Omental fat pad (tissue), 4 donors: ENCODE measurements at places on chromosomes 1 and 21. TPM values are rescaled to one million over a fixed set of nuclear protein-coding genes. Genes with fewer than 3 reads are reported as not detected.

The KRTAP12-2 gene
- total RNA-seq, result not detected

The WDTC1 gene
- 24.8 TPM for total RNA-seq

The WNT3A gene
- total RNA-seq, result not detected

The FAM151A gene
- not detected for total RNA-seq

The IFI6 gene
- total RNA-seq, result 85.4 TPM

The TGFBR3 gene
- total RNA-seq, result 104 TPM

The GJA5 gene
- 14.2 TPM for total RNA-seq

The NTRK1 gene
- 1.6 TPM for total RNA-seq

The KIF14 gene
- total RNA-seq, result 0.28 TPM

The LCE2C gene
- total RNA-seq, result not detected

GRCh38 chr1:203461717-203462116 is 13.9 kb upstream of the PRELP start:
- no peak for DNase-seq

GRCh38 chr1:109620841-109621286 is 1.2 kb downstream of the AMPD2 start:
- peak; percentile 86 for DNase-seq

DNA sequence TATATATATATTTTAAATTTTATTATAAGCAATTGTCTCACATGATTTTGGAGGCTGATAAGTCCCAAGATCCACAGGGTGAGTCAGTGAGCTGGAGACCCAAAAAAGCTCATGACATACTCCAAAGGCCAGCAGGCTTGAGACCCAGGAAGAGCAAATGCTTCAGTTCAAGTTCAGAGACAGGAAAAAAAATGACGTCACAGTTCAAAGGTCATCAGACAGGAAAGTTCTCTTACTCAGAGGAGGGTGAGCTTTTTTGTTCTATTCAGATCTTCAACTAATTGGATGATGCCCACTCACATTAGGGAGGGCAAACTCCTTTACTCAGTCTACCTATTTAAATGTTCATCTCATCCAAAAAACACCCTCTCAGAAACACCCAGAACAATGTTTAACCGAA is 18.2 kb downstream of the RXRG start:
- DNase-seq, result no peak

- DNase-seq, result no peak
Measured at GRCh38 chr1:193543259-193543658, 356.8 kb upstream of the B3GALT2 start.

GRCh38 chr1:201450721-201451291 is 18.2 kb downstream of the PHLDA3 start:
- DNase-seq, result no peak

GRCh38 chr1:187383366-187383765 is 554.6 kb downstream of the PLA2G4A start:
- no peak for DNase-seq

- no peak for DNase-seq
Measured at GRCh38 chr21:40569357-40569756, 277.6 kb downstream of the DSCAM start.

DNA sequence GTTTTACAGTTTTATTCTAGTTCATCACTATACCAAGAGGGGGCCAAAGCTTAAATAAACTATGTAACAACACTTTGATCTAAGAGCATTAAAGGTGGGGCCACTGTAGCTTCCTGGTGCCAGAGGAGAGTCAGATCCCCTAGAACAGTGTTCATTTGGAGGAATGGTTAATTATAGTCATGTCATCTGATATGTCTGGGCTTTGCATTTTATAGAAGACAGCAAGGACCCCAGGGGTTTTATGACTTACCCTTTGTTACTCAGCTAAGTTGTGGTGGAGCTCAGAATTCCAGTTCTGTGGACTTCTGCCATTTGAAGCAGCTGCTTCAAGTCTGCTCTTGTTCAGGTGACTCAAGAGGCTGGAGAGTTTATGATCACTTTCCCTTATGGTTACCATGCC is 16.7 kb downstream of the KDM4A start:
- no peak for DNase-seq

DNA sequence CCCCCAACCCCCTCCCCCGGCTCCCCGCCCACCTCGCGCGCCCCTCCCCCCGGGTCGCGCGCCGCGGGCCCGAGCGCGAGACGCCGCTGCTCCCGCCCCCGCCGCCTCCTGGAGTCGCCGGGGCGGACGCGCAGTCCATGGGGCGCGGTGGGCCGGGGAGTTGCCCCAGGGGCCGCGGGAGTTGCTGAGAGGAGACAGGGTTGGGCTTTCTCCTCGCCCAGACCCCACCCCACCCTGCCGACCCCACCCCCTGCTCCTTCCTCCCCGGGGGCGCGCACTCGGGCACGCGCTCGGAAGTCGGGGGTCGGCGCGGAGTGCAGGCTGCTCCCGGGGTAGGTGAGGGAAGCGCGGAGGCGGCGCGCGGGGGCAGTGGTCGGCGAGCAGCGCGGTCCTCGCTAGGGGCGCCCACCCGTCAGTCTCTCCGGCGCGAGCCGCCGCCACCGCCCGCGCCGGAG is at the start of gene LAMC1:
Gene LAMC1, plus strand, starts transcription at position 275 of the 455 bp plus-strand sequence. CDS start 297 bp downstream, outside the sequence.
- DNase-seq, result peak; percentile 25

GRCh38 chr1:158177700-158178450 is 2.8 kb upstream of the CD1D start:
- DNase-seq, result peak; percentile 75

DNA sequence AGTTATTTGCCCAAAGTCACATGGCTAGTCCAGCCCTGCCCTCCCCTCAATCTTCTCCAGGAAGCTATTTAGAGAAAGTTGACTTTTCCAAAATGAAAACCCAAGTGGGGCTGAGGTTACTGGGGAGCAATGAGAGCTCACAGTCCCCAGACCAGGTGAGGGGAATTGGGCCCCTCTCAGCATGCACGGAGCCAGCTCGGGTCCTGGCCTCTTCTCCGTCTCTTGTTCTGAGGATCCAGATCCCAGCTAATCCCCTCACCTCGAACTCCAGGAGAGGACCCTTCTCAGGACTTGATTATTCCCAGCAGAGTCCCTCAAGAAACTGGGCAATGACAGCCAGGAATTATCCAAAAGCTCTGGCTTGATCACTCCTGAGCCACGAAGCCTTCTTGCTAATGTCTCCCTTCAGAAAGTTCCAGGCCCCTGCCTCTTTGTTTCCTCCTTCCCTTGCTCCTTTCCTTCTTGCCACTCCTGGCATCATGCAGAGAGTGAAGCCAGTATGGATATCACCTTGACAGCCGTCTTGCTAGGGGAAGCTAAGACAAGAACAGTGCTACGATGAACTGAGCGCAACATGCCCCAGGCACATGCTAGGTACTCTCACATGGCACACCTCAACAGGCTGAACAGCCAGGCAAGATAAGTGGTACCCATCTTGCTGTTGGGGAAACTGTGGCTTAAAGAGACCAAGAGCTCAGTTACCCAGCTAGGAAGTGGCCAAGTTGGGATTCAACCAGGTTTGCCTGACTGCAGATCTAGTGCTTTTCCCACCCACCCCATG is 51.9 kb downstream of the KLHDC7A start:
- no peak for DNase-seq

DNA sequence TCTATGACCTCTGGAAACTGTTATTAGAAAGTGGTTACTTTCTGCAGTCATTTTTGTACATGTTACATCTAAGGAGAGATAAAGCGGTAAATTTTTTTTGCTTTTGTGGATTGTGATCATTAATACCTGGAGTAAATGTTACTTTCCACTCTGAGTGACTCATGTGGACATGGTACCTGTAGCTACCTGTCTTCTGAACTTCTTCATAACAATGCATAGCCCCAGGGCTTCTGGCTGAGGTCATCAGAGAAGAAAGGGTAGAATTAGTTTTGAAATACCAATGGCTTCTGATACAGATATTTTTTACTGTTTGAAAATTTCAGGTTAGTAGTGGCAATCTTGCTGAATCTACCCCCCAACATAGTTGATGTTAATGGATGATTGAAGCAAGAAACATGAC is 489.3 kb downstream of the RWDD3 start:
- DNase-seq, result no peak

DNA sequence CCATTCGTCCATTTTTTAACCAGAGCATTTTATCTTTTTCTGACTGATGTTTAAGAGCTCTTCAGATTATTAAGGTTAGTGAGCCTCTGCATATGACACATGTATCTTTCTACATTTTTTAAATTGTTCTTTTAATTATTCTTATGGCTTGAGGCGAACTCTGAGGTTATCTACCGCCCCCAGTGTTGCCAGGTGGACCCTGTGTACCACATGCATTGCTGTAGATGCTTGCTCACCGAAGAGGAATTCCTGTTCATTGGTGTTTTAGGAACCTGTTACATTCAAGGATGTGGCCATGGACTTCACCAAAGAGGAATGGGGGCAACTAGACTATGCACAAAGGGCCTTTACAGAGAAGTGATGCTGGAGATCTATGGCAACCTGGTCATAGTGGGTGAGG is 31.8 kb downstream of the ZNF684 start:
- DNase-seq, result no peak

- peak; percentile 56 for DNase-seq
Measured at GRCh38 chr1:59750328-59751003, 64.3 kb upstream of the HOOK1 start.

DNA sequence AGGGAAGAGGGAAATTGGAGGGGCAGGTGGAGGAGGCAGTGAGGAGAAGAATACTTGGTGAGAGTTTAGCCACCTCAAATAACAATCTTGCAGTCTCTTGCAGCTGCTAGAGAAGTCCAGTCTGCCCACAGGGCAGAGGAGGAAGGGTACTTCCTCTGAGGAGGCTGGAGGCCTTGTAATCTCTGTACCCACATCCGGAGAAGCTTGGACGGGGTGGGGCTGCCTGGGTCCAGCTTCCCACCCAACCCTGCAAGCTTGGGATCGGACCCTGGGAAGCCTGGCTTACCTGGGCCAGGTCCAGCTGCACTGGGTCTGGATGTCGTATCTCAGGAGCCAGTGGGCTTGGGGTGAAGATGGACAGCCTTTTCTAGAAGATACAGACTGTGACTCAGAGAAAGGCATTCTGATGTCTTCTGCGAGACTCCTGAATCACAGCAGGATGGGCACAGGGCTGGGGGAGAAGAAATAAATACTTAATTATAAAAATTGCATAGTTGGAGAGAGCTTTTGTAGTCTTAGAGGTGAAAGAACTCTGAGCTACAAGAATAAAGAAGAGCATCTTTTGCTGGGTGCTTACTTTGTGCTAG is 111.8 kb upstream of the JUN start:
- DNase-seq, result no peak

DNA sequence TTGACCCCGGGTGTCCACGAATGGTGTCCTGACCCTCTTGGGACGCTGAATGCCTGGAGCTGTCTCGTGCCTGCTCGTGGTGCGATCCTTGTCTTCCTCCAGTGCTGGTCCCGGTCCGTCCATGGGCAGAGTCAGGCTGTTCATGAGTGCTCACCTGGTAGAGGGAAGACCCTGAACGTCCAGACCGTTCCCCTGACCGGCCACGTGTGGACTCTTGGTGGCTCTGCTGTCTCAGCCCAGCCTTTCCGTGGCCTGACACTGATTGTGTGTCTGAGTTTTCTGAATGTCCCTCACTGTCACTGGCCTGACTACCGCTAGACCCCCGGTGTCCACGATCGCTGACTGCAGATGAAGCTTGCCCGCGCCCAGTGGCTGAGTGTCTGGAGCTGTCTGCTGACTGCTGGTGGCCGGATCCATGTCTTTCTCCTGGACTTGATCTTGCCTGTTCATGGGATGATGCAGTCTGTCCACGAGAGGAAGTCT is 11.7 kb downstream of the FLG start:
- no peak for DNase-seq

DNA sequence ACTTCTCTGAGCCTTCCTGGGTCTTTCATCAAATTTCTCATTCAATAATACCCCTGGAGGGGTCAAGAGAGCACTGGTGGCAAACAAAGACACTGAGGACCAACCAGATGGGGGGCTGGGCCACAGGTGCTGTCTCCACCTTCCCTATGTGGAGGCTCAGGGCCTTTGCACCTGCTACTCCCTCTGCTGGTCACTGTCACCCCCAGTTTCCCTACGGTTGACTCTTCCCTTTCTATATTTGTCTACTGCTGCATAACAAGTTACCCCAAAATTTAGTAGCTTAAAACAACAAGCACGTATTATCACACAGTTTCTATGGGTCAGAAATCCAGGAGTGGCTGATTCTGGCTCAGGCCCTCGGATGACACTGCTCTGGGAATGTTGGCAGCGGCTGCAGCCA is 138.8 kb upstream of the RUNX3 start:
- DNase-seq, result no peak
